ENCODE measurements at places on chromosomes 6 and 20.

GRCh38 chr20:61192337-61192950 lies 59.6 kb upstream of the CDH4 start:
- DNase-seq = no peak

DNA sequence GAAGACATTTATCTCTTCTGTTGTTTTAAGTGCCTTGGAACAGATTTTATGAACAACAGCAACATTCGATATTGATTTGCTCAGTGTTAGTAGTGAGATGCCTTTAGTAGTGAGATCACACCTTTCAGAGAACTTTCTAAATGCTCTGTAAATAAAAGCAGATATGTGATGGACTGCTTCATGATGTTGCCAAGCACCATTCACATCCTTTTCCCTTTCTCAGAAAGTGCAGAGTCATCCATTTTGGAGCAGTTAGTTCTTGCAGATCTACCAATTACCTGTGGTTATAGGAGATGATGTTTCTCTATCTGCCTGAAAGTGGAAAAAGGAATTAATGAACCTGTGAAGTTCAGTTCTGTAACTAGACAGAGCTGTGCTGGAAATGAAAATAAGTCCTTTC lies 27.0 kb downstream of the CBFA2T2 start:
- DNase-seq = no peak

- no peak for DNase-seq
Measured at GRCh38 chr6:31037169-31037568, 26.9 kb downstream of the MUC22 start.

DNA sequence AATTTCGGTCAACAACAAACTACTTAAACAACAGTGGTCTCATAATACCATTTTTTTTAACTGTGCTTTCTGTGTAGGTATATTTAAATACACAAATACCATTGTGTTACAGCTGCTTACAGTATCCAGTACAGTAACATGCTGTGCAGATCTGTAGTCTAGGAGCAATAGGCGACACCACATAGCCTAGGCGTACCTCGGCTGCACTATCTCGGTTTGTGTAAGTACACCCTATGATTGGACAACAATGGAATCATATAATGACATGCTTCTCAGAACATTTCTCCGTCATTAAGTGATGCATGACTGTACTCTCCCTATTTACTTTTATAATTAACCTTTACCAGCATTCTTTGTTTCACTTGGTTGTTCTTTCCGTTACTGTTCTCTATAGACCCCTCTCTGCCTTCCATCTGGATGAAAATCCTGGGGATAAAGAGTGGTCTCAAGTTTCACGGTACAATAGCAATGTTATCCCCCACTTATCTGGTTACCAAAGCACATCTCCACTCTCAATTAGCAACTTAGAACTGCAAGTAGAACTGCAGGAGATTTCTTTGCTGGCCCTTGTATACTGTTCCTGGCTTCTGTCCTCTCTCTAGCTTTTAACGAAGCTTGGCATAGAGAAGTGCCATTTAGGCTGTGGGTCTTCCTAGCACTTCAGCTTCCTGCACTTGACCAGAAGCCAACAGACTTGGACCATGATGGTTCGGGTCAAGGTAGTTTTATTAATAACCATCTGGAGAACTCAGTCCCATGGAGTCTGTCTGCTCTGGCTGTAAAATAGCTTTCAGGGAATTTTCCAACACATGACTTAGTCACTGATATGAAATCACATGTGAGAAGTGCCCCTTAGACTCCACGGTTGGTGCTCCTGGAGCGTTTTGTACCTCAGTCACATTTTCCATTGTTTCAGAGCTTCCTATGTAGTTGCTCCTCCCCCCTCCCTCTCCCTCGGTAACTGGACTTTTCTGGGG lies 80.4 kb upstream of the POPDC3 start:
- no peak for DNase-seq

- DNase-seq = no peak
Measured at GRCh38 chr20:22797103-22797502, 212.7 kb upstream of the FOXA2 start.

GRCh38 chr20:3085571-3086072 lies 1.1 kb upstream of the AVP start:
- DNase-seq = peak; percentile 18

DNA sequence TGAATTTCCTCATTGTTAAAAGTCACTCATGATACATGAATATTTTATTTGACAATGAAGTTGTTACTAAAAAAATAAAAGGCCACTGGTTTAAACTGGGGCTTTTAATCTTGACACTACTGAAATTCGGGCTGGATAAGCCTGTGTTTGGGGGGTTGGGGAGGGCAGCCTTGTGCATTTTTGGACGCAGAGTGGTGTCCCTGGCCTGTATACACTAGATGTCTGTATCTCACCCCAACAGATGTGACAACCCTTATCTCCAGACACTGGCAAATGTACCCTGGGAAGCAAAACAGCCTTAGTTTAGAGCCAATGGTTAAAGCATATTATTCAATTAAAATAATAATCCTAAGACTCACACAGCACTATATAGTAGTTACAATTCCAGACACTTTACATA lies 24.8 kb downstream of the MAN1A1 start:
- no peak for DNase-seq

GRCh38 chr6:57195457-57195856 lies 23.3 kb downstream of the BAG2 start:
- DNase-seq = no peak

GRCh38 chr6:146339716-146340115 lies 203.9 kb upstream of the RAB32 start:
- DNase-seq = no peak

- DNase-seq = no peak
Measured at GRCh38 chr6:166464068-166465002, 81.6 kb upstream of the MPC1 start.

DNA sequence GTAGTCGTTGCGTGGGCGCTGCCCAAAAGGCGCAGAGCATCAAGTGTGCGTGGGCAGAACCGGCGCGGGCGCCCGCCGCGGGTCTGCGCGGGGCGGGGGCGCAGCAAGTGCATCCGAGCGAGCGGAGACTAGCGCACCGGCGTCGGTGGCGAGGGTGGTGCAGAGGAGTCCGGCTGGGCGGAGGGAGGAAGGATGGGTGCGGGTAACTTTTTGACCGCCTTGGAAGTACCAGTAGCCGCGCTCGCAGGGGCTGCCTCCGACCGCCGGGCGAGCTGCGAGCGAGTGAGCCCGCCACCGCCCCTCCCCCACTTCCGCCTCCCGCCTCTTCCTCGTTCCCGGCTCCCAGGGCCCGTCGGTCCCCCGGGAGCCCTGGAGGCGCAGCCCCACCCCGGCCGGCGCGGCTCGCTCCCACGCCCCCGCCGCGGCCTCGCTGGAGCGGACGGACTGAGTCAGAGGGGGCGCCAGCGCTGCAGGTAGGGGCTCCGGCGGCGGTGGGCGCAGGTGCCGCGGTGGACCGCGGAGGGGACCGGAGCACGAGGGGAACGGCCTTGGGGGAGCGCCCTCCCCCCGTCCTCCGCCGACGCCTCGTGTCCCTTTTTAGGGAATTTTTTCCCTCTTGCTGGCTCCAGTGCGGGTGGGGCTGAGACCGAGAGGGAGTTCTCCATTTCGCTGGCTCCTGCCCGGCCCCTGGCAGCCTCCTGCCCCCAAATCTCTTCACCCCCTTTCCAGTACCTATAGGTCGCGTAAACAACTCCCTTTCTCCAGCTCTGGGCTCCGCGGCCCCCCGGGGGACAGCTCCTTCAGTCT lies 1.6 kb upstream of the DBNDD2 start:
- peak; percentile 63 for DNase-seq

- no peak for DNase-seq
Measured at GRCh38 chr20:48467622-48468021, 360.2 kb downstream of the PREX1 start.

- no peak for DNase-seq
Measured at GRCh38 chr20:8631271-8631670, 437.6 kb upstream of the PLCB4 start.

- DNase-seq = no peak
Measured at GRCh38 chr20:9476637-9477036, 37.8 kb upstream of the LAMP5 start.

DNA sequence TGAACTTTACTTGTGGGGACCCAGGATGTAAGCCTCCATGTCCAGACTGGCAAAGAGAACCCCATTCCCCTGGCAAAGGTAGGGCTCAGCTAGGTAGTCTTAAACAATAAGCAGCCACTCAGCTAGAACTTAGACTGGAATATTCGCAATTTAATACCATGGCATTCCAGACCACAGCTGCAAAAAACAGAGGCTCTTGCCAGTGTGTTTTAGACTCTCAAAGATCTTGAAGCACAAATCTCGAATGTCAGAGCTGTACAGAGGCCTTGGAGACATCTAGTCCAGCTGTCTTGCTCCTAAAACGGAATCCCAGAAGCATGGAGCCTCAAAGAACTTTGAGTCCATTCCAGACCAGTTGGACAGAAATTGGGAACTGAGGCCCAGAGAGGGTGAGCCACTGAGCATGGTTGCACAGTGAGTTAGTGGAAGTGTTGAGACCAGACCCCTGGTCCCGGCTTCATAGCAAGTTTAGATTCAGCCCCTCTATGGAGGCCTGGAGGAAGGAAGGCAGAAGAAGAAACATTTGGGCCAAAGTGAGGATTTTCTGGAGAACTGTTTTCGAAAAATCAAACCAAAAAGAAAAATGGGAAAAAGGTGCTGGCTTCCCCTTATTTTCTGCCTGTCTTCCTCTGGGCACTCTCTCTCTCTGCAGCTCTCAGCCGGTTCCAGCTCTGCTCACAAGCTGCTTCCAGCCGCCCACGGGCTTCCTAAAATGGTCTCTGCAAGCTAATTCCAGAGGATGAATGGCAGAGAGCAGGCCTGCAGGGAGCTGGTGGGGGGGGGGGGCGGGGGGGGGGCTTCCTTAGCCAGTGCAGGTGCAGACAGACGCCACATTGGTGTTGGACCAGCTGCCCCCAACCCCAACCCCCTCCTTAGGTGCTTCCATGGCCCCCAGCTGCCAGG lies 32.4 kb downstream of the AAR2 start:
- DNase-seq = no peak

- DNase-seq = no peak
Measured at GRCh38 chr6:6315660-6316059, 4.8 kb downstream of the F13A1 start.

- DNase-seq = no peak
Measured at GRCh38 chr6:132929141-132929540, 114.8 kb downstream of the RPS12 start.

- no peak for DNase-seq
Measured at GRCh38 chr6:73710470-73710869, 14.5 kb downstream of the CD109 start.

DNA sequence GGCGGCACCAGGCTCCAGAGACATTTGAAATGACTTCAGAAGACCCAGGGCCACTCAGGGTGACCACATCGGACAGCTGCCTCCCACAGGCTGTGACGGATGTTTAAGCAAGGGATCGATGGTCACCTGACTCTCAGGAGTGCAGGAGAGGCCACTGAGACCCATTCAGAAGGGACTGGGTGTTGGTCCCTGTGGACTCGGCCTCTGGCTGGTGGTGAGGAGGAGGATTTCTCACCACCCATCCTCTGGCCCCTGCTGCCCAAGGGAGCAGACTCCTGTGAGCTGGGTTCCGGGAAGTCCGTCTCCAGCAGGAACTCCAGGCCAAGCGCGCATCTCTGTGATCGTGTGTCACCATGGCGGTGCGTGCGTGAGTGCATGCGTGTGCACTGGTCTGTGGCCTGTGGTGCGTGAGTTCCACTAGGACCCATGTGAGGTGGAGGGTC lies 25.5 kb downstream of the NPEPL1 start:
- DNase-seq = no peak

GRCh38 chr6:49799090-49799489 lies 12.0 kb upstream of the PGK2 start:
- no peak for DNase-seq

- no peak for DNase-seq
Measured at GRCh38 chr6:11493974-11494373, 43.6 kb upstream of the TMEM170B start.

DNA sequence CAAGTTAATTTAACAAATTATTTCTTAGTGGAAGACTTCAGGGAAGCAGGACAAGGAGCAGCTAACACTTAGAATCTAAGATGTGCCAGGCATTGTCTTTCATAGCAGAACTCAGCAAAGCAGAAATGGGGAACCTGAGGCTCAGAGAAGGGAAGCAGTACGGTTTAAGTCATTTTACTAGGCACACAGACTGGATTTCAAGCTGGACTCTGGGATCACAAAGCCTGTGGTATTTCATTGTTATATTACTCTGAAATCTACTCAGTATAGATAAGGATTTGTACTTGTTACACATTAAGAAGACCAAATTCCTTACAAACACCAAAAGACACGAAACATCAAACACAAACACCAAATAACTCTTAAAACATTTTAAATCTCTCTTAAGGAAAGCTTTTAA lies 199.6 kb downstream of the ISM1 start:
- DNase-seq = no peak

DNA sequence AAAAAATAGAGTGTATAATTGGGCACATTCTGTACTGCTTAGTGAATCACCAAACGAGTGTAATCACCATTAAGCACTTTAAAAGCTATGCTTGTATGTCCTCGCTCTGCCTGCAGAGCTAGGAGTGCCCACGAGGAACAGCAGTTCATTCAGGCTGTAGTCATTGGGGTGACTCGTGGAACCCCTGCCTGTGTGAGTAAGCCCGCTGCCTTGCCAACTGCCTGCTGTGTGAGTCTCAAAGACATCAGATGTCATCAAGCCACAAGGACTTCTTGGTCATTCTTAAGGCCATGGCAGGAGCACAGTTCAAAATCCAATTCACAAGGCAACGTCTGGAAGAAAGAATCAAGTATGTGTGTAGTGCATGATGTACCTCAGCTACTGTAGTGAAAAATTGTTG lies 60.4 kb downstream of the FOXO3 start:
- DNase-seq = no peak

DNA sequence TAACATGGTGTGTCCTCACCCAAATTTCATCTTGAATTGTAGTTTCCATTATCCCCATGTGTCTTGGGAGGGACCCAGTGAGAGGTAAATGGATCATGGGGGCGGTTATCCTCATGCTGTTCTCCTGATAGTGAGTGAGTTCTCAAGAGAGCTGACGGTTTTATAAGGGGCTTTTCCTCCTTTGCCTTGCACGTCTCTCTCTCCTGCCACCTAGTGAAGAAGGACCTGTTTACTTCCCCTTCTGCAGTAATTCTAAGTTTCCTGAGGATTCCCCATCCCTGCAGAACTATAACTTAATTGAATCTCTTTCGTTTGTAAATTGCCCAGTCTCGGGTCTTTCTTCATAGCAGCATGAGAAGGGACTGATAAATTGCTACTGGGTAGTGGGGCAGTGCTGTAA lies 789.3 kb downstream of the FRK start:
- no peak for DNase-seq

- no peak for DNase-seq
Measured at GRCh38 chr20:6700563-6701329, 66.7 kb upstream of the BMP2 start.

- no peak for DNase-seq
Measured at GRCh38 chr20:62907384-62908317, 18.7 kb downstream of the DIDO1 start.

- no peak for DNase-seq
Measured at GRCh38 chr6:108165714-108166663, at the start of gene NR2E1. Gene NR2E1, plus strand, starts transcription at chr6:108166022. Its CDS starts 744 bp downstream, at chr6:108166766.

DNA sequence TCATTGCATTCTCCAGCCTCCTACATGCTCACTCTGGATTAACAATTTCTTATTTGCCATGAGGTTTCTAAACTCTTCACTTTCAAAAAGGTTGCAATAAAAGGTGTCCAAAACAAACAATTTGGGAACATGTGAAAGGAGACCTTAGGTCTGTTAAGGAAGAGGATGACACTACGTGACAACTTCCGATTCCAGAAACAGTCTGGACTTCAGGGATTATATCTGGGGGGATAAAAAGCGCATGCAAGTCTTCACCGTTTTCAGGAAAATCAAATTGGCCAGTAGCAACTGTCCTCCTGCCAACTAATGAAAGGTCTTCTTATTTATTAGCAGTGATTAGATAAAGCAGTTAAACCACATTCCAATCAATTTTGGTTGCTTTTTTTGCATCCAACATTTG lies 1.8 kb downstream of the ZDHHC14 start:
- DNase-seq = no peak

All from 8988T (cell line).